Stimulated activated CD4-positive, alpha-beta T cell treated with anti-CD3 and anti-CD28 coated beads, Interleukin-12 subunit alpha, Interleukin-12 subunit beta, amount 100 ng/mL, for 48 hours (primary cell): ENCODE measurements at places on chromosomes 3 and 15.

GRCh38 chr3:145032791-145033190, 1061.2 kb downstream of the DIPK2A start:
- no peak for DNase-seq

DNA sequence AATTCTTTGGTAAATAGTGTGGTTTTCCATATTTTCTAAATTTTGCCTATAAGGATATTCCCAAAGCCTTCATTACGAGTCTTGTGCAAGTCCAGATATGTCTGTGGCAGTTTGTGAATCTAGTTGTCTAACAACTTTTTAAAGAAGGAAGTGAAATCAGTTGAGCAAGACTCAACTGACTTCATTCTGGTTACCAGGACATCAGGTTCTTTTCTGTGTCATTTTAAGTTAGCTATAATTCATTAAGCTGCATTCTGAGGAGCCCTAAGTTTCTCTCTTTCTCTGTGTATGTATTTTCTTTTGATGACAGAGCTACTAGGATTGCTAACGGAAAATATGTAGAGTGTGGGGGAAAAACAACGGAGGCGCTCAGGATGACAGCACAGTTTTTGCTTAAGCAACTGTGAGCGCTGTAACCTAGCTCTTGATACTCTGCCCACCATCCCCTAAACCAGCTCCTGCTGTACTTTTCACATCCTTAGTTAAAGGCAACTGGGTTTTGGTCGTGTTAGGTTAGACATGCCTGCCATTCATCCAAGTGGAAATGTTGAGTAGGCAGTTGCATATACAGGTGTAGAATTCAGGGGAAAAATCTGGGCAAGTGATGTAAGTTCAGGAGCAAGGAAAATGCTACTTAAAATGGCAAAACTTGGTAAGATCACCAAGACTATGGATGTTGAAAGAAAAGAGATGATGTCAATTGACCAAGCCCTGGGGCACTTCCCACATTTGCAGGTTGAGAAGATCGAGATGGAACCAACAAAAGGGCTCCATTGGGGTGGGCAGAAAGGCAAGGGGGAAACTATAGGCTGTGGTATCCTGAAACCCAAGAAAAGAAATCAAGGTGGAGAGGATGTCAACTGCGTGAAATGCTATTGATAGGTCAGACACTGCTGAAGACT, 9.2 kb downstream of the MFSD1 start:
- no peak for DNase-seq

- DNase-seq = no peak
Measured at GRCh38 chr3:23442598-23443383, 239.7 kb downstream of the UBE2E2 start.

GRCh38 chr3:11555211-11555782, 88.4 kb downstream of the VGLL4 start:
- no peak for DNase-seq

GRCh38 chr3:42846685-42847522, 28.8 kb downstream of the CYP8B1 start:
- DNase-seq = no peak

- DNase-seq = no peak
Measured at GRCh38 chr3:158776531-158776930, 25.3 kb upstream of the MFSD1 start.

GRCh38 chr3:108387063-108387462, 90.7 kb downstream of the HHLA2 start:
- no peak for DNase-seq

GRCh38 chr3:12991481-12991837, 81.8 kb downstream of the IQSEC1 start:
- no peak for DNase-seq

DNA sequence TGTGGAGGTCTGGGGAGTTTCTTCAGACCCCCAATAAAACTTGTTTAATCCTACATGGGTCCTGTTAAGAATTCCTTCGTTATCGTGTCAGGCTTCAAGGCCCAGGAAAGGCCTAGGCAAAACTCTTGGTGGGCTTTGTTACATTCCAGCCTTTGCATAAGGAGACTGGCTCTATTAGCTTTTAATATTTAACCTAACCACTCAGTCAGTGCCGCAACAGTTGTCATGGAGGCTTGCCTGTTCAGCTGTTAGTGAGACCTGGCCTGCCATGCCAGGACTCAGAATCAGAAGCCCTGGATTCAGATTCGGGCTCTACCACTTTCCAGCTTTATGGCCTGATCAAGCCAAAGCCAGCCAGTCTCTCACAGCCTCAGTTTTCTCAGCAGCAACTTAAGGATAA, 19.6 kb downstream of the EIF1B start:
- no peak for DNase-seq

DNA sequence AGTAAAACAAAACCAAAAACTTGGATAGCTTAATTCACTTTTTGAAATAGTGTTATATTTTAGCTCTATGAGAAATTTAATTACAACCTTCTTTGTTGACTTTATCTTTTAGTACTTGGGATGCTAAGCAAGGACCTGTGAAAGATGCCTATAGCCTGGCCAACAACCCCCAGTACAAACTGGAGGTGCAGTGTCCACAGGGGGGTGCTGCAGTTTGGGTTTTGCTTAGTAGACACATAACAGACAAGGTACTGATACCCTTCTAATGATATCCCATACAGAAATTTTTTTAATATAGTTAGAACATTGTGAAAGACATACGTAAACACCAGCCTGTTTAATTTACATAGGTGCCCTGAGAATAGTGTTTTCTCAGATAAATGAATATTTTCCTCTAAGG, 35.3 kb downstream of the CAPN7 start:
- peak; percentile 29 for DNase-seq

DNA sequence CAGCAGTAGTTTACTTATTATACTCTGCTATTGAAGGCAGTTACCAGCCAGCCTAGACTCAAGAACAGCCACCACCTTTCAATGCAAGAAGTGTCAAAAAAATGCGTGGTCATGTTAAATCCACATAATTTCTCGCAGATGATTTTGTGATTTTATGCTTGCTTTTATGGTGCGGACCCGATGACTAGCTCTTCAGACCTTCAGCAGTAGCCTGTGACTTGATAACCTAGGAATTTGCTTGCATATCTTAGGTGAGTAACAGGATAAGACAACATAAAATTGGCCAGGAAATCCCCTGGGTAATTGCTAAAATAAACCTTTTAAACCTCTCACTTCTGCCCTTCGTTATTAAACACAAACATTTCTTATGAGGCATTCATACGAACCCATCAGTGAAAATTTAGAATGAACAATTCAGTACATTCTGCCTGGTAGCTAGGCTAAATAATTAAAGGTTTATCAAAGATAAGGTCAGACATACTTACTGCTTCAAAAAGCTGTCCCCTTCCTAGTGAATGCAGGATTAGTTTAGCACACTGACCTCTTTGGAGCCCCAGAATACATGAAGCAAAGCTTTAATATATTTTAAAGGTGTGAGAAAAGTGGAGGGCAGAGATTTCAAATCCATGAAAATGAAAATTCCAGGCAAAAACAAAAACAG, 798.8 kb downstream of the OTOL1 start:
- no peak for DNase-seq

- DNase-seq = no peak
Measured at GRCh38 chr3:134643150-134643675, 7.6 kb downstream of the KY start.

GRCh38 chr3:17730318-17730967, 12.0 kb downstream of the TBC1D5 start:
- DNase-seq = no peak
